Spinal cord (tissue), 10 donors: ENCODE measurements at places on chromosomes 5 and 9. TPM values are rescaled to one million over a fixed set of nuclear protein-coding genes. Genes with fewer than 3 reads are reported as not detected.

DNA sequence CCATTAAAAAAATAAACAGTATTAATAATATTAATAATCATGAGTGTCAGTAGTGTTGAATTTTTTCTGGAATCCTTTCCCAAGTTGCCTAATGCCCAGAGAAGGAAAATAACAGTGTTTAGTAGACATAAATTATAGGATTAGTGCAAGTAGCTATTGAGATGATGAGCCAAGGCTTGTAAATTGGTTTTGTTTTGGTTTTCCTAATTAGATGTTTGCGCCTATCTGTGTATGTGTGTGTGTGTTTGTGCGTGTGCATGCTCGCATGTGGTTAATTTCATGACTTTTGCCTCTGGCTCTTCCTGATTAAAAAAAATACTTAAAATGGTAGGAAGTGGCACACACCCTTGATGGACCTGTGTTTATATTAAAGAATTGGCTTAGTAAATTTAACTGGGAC, 55.4 kb downstream of the FXN start:
- no peak for DNase-seq

GFI1B gene
- 1.1 TPM for total RNA-seq

GRCh38 chr9:124442826-124443225, 7.4 kb upstream of the ADGRD2 start:
- no peak for DNase-seq

GRCh38 chr9:115220319-115221005, 102.5 kb upstream of the TNC start:
- peak; percentile 94 for DNase-seq

UHRF2 gene
- 104 TPM for total RNA-seq

PCDHB16 gene
- 4.7 TPM for total RNA-seq

DNA sequence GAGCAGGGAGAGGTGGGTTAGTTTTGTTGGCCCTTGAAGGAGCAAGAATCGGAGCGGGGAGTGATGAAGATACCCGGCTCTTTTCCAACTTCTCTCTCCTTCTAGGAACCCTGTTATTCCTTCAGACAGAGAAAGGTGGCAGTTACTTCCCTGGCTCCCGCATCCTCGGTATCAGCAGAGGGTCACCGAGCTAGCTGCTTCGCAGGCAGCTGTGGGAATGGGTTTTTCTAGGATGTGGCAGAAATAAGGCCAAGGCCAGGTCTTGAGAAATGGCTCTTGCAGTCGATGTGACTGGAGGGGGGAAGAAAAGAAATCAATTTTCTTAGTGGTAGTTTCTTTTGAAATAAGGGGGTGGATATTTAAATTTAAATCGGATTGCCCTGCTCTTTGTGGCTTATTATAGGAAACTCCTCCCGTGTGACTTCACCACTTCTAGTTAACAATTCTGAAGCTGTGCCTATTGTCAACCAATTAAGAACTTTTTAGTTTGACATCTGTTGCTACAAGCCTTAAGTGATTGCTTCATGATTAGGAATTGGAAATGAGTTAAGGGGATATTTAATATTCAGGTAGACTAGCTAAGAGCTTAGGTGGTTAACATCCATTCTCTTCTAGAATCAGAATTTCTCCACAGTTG, 1.4 kb downstream of the SAP30L start:
- DNase-seq: no peak

SOHLH1 gene
- 0.50 TPM for total RNA-seq

GRCh38 chr5:156920042-156920860, 42.8 kb downstream of the TIMD4 start:
- DNase-seq: no peak

DNA sequence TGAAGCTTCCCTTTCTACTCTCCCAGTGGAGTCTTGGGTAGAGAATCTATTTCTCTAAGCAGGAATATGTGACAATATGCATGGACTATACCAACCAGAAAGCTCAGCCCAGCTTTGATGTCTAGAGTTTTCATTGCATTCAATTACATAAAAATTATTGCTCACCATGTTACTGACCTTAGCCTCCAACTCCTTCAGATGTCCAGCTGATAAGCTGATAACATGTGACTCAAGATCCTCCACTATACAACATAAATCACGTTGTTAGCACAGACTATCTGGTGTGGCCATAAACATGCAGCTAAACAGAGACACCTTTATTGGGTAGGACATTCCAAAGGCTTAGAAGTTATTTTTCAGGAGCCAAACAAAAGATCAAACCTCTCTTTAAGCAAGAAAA, 1168.2 kb downstream of the CDH12 start:
- DNase-seq: no peak

PCDHAC2 gene
- 27.1 TPM for total RNA-seq

ITGA2 gene
- 6.5 TPM for total RNA-seq

DNA sequence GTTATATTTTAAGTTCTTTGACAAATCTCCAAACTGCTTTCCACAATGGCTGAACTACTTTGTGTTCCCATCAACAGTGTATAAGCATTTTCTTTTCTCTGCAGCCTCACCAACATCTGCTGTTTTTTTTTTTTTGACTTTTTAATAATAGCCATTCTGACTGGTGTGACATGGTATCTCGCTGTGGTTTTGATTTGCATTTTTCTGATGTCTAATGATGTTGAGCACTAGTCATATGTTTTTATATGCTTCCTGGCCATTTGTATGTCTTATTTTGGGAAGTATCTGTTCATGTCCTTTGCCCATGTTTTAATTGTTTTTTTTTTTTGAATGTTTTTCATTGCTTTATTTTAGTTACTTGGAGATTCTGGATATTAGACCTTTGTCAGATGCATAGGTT, 196.6 kb downstream of the PLK2 start:
- DNase-seq: no peak

- DNase-seq: peak; percentile 67
Measured at GRCh38 chr5:10138395-10139057, 111.2 kb downstream of the ATPSCKMT start.

DNA sequence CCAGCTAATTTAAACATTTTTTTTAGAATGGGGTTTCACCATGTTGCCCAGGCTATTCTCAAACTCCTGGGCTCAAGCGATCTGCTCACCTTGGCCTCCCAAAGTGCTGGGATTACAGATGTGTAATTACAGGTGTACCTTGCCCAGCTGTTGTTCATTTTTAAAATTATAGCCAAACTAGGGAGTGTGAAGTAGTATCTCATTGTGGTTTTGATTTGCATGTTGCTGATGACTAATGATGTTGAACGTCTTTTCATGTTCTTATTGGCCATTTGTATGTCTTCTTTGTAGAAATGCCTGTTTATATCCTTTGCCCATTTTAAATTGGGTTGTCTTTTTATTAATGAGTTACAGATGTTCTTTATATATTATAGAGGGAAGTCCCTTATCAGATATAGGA, 31.5 kb downstream of the EHMT1 start:
- no peak for DNase-seq

GRCh38 chr5:116561658-116562057, 13.0 kb downstream of the SEMA6A start:
- no peak for DNase-seq

GRCh38 chr9:118401546-118401945, 697.3 kb downstream of the TLR4 start:
- DNase-seq: no peak

GRCh38 chr5:54740141-54740540, 222.6 kb downstream of the SNX18 start:
- DNase-seq: no peak

- DNase-seq: no peak
Measured at GRCh38 chr5:174303035-174303434, 257.5 kb downstream of the NSG2 start.

DNA sequence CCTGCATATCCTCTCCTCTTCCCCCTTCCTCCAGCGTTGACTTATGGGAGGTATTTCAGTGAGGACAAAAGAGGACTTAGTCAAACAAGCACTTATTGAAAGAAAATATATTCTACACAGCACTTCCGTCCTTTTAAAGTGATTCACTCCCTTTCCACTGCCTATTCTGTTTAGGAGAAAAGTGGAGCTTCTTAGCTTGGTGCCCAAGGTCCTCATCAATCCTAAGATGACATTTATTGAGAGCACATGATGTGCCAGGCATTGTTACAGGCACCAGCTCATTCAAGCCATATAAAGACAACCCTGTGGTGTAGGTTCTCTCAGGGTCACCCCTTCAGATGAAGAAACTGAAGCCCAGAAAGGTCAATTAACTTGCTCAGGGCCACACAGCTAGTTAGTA, 95.9 kb downstream of the KCNIP1 start:
- DNase-seq: no peak

AQP7 gene
- total RNA-seq: 0.89 TPM

ISL1 gene
- 1.0 TPM for total RNA-seq

DNA sequence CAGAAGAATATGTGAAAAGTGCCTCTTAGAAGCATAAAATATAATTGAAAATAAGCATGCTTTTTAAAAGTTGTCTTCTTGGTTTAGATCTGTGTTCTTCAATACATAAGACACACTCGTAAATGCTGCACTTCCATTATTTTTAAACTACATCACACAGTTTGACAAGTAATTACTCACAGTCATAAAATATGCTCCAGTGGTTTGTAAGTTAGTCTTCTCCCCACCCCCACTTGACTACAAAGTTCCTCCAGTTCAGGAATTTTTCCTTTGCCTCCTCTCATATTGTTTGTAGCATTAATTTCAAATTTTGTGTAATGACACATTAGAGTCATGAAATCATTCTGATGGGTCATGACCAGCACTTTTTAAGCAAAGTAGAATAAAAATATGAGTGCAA, 60.3 kb upstream of the PTGER4 start:
- DNase-seq: no peak

DNA sequence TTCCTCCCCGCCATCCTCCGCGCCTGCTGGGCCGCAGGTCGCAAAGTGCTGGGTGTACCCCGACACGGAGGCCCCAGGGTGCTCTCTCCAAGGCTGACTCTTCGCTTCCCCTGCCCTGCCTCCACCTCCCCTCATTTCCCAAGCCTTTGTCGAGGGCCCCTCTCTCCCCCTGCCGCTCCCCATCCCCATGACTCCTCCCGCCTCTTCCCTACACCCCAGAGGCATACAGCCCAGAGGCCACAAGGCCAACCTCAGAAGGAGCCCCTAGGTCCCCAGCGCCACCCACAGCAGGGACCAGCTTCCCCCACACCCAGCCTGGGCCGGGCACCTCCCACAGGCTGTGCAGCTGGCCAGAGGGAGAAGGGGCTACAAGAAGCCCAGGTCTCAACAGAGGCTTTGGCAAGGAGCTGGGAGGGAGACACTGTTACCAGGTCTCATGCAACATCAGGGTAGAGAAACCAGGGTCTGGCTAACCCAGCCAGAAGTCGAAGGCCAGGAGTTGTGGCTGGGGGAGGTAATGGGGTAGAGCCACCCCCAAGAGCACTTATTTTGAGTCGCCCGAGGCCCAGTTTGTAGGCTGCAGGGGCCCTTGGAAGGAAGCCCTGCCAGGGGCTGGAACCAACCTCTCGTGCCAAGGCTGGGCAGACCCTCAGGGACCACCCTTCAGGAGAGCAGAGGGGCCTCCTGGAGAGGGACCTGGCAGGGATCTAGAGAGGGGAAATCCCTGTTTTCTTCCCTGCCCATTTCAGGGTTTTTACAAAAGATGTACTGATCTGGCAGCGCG, 24.5 kb upstream of the SARDH start:
- no peak for DNase-seq

ORM1 gene
- total RNA-seq: 5.2 TPM

DNA sequence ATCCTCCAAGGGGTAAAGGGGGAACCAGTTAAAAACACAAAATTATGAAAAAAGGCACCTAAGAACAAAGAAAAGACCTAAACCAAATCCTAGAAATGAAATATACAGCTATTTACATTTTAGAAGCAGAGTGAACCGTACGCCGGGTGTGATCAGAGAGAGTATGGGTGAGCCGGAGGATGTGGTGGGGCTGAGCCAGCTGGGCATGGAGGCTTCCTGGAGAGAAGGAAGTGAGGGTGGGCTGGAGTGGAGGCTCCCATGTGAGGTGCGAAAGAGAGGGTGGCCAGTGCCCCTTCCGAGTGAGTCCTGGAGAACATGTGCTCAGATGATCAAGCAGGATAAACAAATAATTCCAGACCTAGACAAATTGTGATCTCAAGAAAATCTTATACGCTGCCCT, 111.6 kb downstream of the CACNA1B start:
- no peak for DNase-seq

PLPPR1 gene
- 120 TPM for total RNA-seq

DNA sequence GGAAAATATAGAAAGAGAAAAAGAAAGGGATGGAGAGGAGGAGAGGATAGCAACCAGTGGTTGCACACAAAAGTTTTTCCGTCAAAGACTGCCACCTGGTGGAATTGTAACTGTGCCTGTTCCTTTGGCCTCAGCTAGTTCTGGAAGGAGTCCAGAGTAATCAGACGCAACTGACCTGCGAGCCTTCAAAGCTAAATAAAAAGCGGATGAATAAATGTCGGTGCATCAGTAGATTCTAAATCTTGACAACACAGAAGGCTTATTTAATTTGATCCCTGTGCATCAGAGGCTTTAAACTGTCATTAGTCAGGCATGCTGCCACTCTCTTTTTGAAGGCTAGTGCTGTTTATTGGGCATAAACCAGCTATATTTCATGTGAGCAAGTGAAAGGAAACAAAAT, 132.9 kb upstream of the ACO1 start:
- DNase-seq: peak; percentile 76

SLC36A3 gene
- total RNA-seq: not detected

- no peak for DNase-seq
Measured at GRCh38 chr5:9168791-9169556, 376.9 kb downstream of the SEMA5A start.

- DNase-seq: no peak
Measured at GRCh38 chr9:121299467-121300282, 31.7 kb downstream of the GSN start.

GRCh38 chr5:148747536-148747906, 78.9 kb upstream of the ADRB2 start:
- DNase-seq: no peak

DNA sequence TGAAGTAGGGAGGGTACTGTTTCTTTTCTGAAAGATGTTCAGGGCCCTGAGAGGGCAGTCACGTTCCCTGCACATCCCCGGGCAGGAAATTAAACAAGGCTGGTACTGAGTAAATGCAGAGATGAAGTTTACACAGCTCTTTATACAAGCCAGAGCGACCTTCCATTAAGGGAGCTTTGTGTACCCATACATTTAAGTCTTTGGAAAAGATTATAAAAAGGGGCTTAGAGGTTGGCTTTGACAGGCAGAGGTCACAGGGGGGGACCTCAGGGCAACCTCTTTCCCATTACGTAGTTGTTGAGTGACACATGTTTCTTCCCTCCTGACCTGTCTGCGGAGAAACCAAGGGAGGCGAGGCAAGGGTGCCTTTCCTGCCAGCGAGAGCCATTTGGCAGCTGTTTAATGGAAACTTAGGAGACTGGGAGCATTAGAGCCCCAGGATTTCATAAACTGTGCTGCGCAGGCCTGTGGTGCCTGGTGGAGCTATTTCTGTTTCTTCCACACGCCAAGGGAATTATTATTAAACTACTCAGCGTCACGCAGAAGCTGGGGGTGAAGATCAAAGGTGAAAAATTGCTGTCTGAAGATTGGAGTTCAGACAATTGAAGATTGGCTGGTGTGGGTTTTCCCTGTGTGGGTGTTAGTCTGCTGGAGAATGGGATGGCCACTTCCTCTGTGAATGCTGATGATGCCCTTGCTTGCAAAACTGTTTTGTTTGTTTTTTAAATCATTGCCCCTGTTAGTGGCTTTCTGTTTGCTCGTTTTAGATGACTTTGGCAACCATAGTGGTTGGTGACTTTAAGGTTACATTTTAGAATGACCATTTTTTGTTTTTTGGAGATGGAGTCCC, 3.2 kb upstream of the SMIM32 start:
- no peak for DNase-seq
